Mucosa of descending colon (tissue), 3 donors: ENCODE measurements at places on chromosomes 3 and 15. TPM values are rescaled to one million over a fixed set of nuclear protein-coding genes. Genes with fewer than 3 reads are reported as not detected.

DNA sequence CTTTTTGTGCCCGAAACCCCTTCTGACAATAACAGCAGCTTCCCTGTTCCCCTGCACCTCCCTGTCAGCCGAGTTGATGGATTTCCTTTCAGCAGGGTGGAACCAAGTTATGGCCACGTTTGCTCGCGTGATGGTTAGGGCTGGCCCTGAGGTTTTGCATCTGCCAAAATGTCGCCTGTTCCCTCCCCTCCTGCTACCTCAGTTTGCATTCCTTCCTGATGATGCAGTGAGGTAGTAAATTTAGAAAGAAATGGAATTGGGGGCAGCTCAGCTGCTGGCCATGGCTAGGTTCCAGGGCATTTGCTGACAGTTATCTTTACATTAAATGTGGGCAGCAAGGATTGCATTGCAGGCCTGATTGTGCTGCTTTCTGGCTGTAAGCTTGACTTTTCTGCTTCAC lies 13.2 kb downstream of the LIMD1 start:
- DNase-seq: no peak

- no peak for DNase-seq
Observed at GRCh38 chr3:43215138-43215537, 71.2 kb upstream of the SNRK start.

- no peak for DNase-seq
Observed at GRCh38 chr15:40990080-40990479, 36.8 kb downstream of the CHAC1 start.

- peak; percentile 93 for DNase-seq
Observed at GRCh38 chr3:25782938-25783660, at the start of gene NGLY1. NGLY1 (minus strand) TSS chr3:25783443; CDS start chr3:25783390, 53 bp downstream.

Gene CCR3
- 0.67 TPM for total RNA-seq

Gene TEX55
- total RNA-seq: not detected

Gene MME
- 1.6 TPM for total RNA-seq

Gene FBN1
- total RNA-seq: 47.9 TPM

Gene STARD9
- total RNA-seq: 8.5 TPM

Gene CCDC12
- 45.0 TPM for total RNA-seq
